ENCODE measurements at places on chromosomes 7 and 10. TPM values are rescaled to one million over a fixed set of nuclear protein-coding genes. Genes with fewer than 3 reads are reported as not detected.

OAT gene
- total RNA-seq, result 20.7 TPM

DNA sequence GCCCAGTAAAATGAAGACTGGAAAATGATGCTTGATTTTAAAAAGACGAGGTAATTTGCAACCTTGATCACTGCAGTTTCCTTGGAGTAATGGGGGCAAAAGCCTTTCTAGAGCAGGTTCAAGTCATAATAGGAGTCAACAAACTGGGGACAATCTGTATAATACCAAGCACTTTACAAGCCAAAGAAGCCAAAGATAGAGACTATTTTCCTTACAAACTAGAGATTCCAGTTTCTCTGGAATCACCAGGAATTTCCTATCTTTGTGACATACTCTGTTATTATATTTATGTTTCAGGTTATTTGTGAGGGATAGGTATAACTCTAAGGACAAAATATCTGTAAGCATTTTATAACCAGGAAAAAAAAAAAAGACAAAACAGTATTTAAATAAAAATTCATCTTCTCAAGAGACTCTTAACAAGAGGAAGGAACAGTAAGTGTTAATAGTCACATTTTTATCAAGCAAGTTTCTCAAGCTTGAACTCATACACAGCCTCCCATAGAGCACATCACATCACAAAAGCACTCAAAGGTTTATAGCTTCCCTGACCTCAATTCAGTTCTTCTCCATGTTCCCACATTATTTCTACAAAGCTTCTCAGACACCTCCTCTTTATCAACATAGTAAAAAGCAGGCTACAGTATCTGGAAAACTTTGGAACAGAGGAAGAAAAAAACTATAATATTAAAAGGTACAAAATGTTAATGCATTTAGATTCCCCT lies 18.9 kb downstream of the JMJD1C start:
- no peak for DNase-seq

GRCh38 chr7:41899823-41900433 lies 197.0 kb upstream of the INHBA start:
- no peak for DNase-seq

BMPR1A gene
- total RNA-seq, result 14.8 TPM

GRCh38 chr7:51255036-51255435 lies 61.6 kb downstream of the COBL start:
- no peak for DNase-seq

Measured in activated CD4-positive, alpha-beta memory T cell treated with anti-CD3 and anti-CD28 coated beads, Interleukin-2, amount 10 ng/mL, durations not matched to agents 7 days and 5 days (primary cell).